Effector CD4-positive, alpha-beta T cell (primary cell): ENCODE measurements at places on chromosomes 13 and 19.

DNA sequence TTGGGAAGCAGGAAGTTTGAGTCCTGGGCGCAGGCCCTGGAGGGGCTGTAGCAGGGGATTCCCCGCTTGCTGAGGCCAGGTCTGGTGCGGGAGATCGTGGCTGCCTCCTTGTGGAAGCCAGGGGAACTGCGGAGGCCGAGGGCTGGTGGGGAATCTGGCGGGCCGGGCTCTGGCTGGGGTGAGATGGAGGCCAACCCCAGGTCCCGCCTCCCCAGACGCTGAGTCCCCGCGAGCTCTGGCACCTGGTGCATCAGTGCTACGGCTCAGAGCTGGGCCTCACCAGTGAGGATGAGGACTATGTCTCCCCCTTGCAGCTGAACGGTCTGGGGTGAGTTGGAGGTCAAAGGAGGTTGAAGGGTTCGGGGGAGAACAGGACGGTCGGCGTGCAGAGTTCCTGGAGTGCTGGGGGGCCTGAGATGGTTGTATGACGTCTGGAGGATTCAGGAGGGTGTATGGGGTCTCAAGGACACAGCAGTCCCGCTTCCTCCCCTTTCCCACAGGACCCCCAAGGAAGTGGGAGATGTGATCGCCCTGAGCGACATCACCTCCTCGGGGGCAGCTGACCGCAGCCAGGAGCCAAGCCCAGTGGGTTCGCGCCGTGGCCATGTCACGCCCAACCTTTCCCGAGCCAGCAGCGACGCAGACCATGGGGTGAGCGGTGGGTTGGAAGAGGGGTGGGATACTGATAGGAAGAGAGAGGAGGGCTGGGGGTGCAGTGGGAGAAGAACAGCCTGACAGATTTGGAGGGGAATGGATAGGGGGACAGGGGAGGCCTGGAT is 13.1 kb downstream of the GRAMD1A start:
- DNase-seq, result peak; percentile 77

- DNase-seq, result no peak
These were observed 229.7 kb downstream of the KCNRG start for GRCh38 chr13:50244713-50245574.

DNA sequence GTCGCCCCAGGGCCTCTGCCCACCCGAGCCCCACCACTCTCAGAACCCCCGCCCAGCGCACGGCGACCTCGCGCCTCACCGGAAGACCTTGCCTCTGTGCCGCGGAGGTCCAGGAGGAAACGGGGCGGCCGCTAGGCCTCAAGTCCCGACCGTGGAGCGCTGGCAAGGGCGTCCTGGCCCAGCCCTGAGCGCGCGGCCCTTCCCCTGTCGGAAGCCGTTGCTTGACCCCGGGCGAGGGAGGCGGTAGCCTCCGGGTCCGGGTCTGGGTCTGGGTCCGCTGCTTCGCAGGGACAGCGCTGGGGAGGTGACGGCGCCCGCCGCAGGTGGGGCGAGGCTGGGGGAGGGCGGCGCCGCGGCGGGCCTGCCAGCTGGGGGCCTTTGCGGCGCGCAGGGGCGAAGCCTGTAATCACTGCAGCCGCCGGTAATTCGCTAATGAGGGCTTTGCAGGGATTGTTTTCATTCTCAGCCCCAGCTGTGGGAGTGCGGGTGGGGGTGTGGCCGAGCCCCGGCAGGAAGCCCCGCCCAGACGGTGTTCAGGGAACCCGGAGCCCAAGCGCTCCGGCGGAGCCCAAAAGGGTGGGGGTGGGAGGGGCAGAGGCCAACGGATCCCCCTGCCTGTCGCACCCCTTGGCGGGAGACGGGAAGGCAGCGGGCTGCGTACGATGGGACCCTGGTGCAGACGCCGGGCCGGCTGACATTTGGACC is 8.6 kb downstream of the C19orf25 start:
- DNase-seq, result peak; percentile 57

DNA sequence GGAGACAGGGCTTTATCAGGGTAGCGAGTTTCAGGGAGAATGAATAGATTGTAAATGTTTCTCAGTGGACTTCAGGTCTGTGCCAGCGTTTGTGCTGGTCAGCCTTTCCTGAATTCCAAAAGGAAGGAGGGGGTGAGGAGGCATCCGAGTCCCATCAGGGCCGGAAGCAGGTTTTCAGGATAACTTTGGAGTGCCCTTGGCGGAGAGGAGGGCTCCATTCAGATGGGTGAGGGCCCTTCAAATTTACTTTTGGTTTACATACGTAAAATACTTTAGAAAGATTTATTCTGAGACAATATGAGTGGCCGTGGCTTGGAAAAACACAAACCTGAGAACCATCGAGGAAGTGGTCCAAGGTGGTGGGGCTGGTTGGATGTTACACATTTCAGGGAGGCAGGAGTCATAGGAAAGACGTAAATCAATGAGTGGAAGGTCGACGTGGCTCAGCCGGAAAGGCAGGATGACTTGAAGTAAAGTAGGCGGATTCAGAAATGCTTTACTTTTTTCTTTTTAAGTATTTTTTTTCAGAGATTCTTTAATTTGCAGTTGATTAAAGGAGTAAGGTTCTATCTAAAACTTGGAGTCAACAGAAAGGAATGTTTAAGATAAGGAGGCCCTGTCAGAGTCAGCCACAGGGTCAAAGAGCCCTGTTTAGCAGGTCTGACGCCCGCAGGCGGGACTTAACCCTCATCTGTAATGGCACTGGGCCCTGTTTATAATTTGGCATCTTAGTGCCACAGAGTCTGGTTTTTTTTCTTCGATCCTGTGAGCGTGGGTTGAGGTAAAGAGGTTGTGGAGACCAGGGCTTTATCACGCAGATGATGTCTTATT is 32.8 kb downstream of the ATP11A start:
- DNase-seq, result no peak

GRCh38 chr19:13031917-13032623 is 36.8 kb downstream of the NFIX start:
- DNase-seq, result no peak

- no peak for DNase-seq
These were observed 109.7 kb downstream of the LRCH1 start for GRCh38 chr13:46662690-46663089.

- no peak for DNase-seq
These were observed 18.9 kb downstream of the ADGRE3 start for GRCh38 chr19:14655726-14656125.

DNA sequence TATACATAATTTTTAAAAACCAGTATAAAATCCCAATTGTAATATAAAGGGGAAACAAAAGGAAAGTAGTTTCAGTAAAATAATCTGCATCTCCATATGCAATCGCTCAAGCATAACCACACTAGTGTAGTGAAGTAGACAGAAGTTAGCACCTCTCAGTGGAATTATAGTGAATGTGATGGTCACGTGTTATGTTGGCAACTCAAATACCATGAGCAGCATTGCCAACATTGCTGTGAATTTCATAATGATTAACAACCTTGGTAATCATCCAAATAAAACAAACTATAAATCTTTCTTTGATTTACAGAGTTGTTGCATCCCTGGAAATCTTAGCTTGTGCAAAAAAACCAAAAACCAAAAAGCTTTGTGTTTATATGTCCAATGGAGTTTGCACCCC is 77.3 kb upstream of the SIAH3 start:
- no peak for DNase-seq

DNA sequence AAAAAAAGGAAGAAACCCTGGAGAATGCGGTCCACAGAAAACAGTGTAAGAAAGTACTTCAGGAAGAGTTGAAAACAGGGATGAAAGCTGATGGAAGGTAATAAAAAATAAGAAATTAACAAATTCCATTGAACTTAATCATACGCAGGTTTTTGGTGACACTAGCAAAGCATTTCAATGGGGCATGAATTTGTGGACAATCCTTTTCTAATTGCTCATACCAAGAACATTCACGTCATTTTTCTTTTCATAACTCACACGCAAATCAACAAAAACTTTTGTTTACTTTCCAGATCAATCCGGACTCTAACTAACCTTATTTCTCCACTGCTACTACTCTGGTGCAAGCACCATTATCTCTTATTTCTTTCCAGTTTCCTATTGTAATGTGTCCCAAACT is 1195.0 kb downstream of the SLITRK5 start:
- DNase-seq, result no peak

DNA sequence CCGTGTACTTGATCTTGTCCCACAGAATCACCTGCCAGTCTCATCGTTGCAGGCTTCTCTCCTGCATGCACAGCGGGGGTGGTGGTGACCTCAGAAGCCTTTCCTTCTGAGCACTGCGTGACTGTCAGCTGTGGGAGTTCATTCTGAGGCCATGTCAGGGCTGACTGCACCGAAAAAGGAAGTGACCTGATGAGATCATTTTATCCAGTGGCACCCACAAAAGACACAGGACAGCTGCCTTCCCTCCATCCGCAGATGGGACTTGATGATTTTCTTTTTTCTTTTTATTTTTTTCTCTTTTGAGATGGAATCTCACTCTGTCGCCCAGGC is 89.7 kb downstream of the RAB20 start:
- DNase-seq, result no peak

DNA sequence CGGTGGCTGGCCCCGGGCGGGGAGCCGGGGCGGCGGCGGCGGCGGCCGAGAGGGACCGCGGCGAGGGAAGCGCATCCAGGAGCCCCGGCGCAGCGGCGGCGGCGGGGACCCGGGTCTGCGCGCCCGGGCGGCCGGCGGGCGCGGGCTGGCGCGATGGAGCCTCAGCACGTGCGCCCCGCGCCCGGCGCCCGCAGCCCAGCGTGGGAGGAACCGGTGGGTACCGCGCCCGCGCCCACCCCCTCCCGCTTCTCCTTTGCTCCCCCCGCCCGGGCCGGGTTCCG is 7.8 kb upstream of the DGKH start:
- no peak for DNase-seq

- DNase-seq, result no peak
These were observed 67.8 kb upstream of the SERTM1 start for GRCh38 chr13:36606060-36606459.

DNA sequence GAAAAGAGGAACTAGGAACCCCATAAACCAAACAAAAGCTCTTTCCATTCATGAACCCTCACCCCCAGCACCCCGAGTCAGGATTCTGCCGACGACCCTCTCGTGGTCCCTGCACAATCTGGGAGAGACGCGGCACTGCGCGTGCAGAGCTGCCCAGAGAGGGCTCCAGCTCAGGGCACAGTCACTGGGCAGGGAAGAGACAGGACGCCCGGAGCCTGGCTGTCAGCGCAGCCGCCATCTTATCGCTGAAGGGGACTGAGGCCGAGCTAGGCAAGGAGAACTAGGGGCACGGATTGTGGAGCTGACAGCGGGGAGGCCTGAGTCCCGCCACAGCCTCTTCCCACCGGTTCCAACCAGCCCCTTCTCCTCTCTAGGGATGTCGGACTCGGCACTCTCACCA is 349 bp downstream of the ZNF98 start:
- no peak for DNase-seq

DNA sequence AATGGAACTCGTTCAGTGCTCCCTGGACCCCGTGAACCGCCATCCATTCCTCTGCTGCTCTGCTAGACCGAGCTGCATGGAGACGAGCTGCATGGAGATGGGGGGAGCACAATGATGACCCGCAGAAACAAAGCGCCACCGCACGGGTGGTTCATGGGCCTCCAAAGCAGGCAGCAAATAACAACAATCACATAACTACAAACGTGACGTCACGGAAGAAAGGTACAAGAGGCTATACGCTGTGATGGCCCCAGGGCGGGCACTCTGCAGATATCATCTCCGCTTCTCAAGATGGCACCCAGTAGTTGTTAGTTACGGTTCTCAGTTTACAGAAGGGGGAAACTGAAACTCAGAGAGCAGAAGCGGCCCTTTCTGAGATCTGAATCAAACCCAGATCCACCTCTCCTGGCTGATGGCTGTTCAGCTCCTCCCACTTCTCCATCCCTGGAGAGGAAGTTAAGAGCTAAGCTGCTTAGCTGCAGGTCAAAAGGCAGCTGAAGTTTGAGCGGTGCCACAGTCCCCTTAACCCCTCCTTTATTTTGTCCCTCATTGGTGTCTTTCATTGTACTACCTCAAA is 1.7 kb downstream of the ATP13A1 start:
- no peak for DNase-seq

- no peak for DNase-seq
These were observed 288.9 kb upstream of the MAB21L1 start for GRCh38 chr13:35765366-35765765.

DNA sequence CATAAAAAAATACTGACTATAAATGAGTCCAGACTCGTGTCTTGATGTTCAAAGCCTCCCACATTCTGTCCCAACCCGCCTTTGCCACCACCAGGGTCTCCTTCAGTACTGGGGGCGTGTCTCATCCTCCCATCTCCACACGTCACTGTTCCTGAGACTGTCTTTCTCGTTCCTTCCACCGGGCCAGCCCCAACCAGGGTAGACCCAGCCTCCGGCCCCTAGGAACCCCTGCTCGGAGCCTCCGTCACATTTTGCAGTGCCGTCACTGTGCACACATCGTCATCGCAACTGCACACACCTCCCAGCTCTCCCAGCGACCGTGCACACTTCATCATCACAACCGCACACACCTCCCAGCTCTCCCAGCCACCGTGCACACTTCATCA is 73.4 kb downstream of the SPACA7 start:
- no peak for DNase-seq

- DNase-seq, result no peak
These were observed 949.6 kb upstream of the SLC10A2 start for GRCh38 chr13:104015646-104016396.

DNA sequence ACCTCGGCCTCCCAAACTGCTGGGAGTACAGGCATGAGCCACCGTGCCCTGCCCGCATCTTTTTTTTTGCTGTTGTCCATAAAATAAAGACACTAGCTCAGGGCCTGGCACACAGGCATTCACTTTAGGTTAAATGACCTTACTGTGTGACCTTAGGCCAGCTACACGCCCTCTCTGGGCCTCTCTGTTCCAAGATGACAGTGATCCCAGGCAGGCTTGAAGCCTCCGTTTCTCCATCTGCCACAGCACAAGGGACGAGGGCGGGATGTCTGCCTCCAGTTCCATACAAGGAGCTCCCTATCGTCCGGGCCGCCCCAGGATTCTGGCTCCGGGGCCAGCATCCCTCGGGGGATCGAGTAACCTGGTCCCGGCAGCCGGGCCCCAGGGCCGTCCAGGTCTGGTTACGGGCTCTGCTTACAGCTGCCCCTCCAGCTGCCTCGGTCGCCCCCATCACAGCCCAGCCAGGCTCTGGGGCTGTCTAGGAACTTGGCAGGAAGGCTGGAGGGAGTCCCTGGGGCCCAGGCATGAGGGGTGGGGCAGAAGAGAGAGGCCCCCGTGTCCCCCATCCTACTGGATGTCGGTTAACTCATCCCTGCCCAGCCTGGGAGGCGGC is 11.9 kb upstream of the SEMA6B start:
- no peak for DNase-seq

- no peak for DNase-seq
These were observed 254.4 kb downstream of the DLEU7 start for GRCh38 chr13:50589139-50589538.

DNA sequence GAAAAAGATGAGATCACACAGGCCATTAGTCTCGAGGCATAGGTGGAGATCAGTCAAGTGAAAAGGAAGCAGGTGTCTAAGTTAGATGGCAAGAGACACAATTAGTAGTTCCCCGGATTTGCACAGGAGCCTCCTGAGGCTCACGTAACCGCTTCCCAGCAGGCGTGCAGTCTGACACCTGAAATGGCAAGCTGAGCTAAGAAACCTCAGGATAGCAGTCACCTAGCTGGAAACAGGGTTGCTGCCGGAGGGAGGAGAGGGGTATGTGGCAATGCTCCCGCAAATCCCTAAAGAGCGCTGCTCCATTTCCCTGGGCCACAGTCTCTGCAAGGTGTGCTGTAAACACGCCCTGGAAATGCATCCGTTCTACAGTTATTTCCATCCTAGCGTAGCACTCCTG is 1151.0 kb downstream of the DIAPH3 start:
- DNase-seq, result no peak
